ENCODE measurements at places on chromosomes 5 and 9. TPM values are rescaled to one million over a fixed set of nuclear protein-coding genes. Genes with fewer than 3 reads are reported as not detected.

The SUSD1 gene
- 1.2 TPM for total RNA-seq

The ANKH gene
- 148 TPM for total RNA-seq

The ZNF658 gene
- 3.7 TPM for total RNA-seq

The SLC36A2 gene
- not detected for total RNA-seq

The REEP5 gene
- 42.6 TPM for total RNA-seq

The LCN12 gene
- not detected for total RNA-seq

The STARD4 gene
- 8.9 TPM for total RNA-seq

The ANKRD34B gene
- not detected for total RNA-seq

The LCP2 gene
- 1.1 TPM for total RNA-seq

The SLC6A19 gene
- total RNA-seq = not detected

The OTP gene
- not detected for total RNA-seq

The IFNA21 gene
- not detected for total RNA-seq

The LCN2 gene
- 4.4 TPM for total RNA-seq

The SPINK7 gene
- not detected for total RNA-seq

The CMBL gene
- 5.1 TPM for total RNA-seq

The PCDHB4 gene
- 1.7 TPM for total RNA-seq

The ECM2 gene
- 1.5 TPM for total RNA-seq

The GPX3 gene
- total RNA-seq = 5.0 TPM

The ARL10 gene
- total RNA-seq = 1.4 TPM

The LCN9 gene
- total RNA-seq = not detected

The BNC2 gene
- 14.4 TPM for total RNA-seq

The PJA2 gene
- 29.2 TPM for total RNA-seq

The MTRR gene
- total RNA-seq = 70.7 TPM

The URM1 gene
- 79.1 TPM for total RNA-seq

Measured in A375 (cell line).